Neural crest cell (in vitro differentiated cells): ENCODE measurements at places on chromosomes 3 and 15. TPM values are rescaled to one million over a fixed set of nuclear protein-coding genes. Genes with fewer than 3 reads are reported as not detected.

Gene RBM15B
- 78.8 and 79.4 TPM in 2 replicates for total RNA-seq

Gene CCR1
- total RNA-seq: 0.12 TPM in 1 of 2 replicates, not detected in the other

Gene TM4SF18
- total RNA-seq: not detected in 2 replicates

Gene SRGAP3
- 58.4 and 60.5 TPM in 2 replicates for total RNA-seq

Gene CLCN2
- total RNA-seq: 23.6 and 27.8 TPM in 2 replicates

Gene RETNLB
- total RNA-seq: not detected in 2 replicates

Gene SLC28A2
- not detected in 2 replicates for total RNA-seq

Gene SAMMSON
- not detected in 2 replicates for total RNA-seq

Gene XYLB
- total RNA-seq: 10.1 and 12.0 TPM in 2 replicates

DNA sequence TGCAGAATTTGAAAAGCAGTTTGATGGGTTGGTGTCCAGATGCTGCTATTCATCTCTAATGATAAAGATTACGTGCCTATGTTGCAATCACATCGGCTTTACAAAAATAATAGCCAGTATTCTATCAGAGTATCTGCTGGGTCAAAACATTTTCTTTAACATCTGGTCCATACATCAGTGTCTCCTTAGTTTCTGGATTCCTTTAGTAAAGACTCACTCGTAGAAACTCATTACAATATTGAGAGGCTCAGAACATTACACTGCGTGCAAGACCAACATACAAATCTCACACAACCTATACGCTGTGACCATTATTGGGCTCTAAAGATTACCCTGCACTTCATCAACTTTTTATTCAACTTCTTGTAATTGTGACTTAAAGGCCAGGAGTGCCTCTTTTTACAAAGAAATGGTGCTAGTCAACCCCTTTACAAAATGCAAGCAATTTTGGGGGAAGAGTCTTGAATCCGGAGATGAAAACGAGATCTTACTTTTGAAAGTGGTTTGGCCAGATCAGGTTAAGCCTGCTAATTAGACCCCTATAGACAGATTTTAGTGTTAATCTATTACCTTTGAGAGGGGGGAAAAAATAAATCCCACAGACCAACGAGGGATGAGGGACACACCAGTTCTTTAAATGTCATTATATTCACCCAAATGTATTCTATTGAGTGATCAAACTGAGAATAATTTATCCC, 2.9 kb downstream of the TRA2B start:
- DNase-seq: no peak

DNA sequence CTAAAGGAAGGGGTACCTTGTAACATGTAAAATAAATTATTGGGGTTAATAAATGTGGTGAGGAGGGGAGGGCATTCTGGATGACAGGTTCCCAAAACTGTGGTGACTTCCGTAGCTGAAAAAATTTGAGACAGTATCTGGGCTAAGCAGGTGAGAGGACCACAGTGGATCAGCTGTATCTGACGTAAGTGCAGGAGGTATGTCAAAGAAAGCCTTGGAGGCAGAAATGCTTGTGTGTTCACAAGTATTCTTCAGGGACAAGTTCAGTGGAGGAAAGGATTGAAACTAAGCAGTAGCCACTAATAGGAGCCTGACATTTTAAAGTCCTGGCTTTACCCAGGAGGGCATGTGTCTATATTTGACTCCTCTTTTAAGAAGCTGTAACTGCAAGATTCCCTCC, 52.0 kb downstream of the CD86 start:
- DNase-seq: no peak

- DNase-seq: no peak
Observed at GRCh38 chr3:134054231-134054630, 24.5 kb upstream of the SLCO2A1 start.

DNA sequence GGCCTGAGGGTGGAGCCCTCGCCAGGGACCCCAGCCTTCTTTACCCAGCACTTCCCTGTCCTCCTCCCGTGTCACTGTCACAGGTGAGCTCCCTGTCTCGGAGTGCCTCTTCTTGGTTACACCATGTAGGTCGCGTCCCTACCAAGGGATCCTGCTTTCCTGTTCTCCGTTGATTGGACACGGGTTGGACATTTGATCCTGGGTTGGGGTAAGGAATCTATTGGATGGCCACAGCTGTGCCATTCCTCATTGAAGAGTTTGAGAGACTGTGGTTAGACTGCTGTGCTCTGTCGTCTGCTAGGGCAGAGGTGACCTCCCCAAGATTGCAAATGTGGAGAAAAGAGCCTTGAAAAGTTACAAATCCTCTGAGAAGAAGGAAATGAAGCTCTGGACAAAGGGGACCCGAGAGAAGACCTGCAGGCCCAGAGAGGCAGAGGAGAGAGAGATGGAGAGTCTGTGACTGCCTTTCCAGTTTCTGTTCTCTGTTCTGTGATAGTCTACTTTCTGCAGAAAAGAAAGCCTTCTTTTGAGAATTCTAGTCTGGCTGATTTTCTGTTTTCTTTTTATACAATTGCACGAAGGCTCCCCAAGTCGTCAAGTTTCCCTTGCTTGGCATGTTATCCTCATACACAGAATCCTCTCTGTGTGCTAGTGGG, 325.7 kb upstream of the RGMA start:
- DNase-seq: no peak

DNA sequence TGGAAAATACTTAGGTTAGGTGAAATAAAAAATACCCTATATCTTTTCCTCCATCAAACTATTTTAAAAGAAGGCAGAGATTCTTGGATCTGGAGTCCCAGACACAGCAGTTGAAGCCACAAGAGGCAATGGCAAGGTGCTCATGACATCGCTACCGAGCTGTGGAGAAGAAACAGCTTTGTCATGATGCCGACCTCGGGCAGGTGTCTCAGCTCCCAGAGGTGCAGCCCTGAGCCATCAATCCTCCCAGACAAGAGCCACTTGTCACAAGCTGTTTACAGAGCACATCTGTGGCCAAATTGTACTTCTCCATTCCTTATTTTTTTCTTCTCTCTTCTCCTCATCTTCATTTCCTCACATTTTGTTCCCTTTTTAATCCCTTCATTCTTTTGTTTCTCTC, 50.8 kb downstream of the GPR176 start:
- DNase-seq: no peak

- DNase-seq: no peak
Observed at GRCh38 chr15:96035091-96035490, 295.4 kb upstream of the NR2F2 start.

DNA sequence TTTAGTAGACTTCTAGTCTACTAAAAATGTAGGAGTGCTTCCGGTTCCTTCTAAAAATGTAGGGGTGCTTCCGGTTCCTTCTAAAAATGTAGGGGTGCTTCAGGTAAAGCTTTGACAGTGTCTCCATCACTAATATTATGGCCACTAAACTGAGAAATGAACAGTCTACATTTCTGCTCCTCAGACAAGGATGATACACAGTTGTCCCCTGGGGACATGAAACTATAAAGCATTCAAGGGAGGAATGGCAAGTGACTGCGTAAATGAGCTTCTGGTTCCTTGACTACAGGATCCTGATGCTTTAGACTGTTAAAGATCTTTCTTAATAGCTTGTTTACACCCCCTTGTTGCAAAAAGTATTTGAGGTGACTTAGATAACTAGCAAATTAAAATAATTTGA, 53.9 kb upstream of the SLC9A9 start:
- DNase-seq: no peak

GRCh38 chr3:107542665-107543064, 19.9 kb downstream of the BBX start:
- no peak for DNase-seq

- DNase-seq: no peak
Observed at GRCh38 chr3:185693985-185694653, 108.0 kb downstream of the SENP2 start.

- DNase-seq: no peak
Observed at GRCh38 chr3:186680869-186681268, 15.1 kb downstream of the HRG start.

DNA sequence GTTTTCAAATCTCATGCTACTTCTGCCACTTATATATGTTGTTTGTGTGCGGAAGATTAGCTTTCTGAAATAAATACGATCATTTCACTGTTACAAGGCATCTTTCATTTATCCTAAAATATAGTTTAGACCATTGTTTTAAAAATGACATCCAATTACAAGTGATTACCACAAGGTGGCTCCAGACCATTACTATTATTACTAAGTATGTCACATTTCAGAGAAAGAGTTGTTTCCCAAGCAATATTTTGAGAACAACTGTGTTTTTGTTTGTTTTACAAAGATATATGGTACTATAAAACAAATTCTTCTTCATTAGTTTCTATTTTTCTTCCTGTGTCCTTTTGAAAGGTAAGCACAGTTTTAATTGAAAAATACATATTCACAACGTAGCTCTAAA, 136.0 kb upstream of the RAP2B start:
- DNase-seq: no peak

- no peak for DNase-seq
Observed at GRCh38 chr15:60528530-60528929, 49.6 kb upstream of the ICE2 start.

DNA sequence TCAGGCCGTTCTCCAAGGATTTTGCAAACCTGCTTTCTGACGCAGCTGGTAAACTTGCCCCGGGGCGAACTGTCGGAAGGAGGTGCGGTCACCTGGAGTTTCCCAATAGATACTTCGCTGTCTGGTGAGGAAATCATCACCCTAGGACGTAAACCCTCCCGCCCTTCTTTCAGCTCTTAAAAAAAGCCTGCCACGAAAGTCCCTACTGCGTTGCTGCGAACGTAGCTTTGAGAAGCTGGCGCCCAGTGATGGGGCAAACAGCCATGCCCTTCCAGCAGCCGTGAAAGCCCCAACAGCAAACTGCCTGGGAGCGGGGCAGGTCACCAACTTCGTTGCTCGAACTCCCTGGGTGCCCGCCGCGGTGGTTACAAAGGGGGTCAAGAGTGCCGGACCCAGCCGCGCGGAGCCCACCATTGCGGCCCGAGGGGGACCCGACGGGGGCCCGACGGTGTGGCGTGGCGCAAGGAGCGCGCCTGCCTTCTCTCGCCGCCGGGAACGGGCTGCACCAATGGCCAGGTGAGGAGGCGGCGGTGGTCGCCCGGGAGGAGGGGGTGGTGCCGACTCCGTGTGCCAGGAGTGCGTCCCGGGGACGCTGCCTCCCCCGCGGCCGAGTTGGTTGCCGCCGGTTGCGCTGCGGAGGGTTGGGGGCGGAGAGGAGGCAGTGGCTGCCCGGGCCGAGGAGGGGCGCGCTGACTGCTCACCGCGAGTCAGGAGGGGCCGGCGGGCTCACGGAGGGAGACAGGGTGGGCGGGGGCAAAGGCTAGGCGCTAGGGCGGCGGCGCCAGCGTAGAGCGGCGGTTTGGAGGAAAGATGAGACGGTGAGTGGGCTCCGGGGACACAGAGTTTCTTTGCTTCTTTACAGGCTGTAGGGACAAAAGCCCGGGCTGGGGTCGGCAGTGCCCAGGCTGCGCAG, at the start of gene PHLDB2:
TSS of gene PHLDB2 (plus strand) at position 205 of the 913 bp plus-strand sequence. CDS start 24,813 bp downstream, outside the sequence.
- DNase-seq: peak; percentile 83

DNA sequence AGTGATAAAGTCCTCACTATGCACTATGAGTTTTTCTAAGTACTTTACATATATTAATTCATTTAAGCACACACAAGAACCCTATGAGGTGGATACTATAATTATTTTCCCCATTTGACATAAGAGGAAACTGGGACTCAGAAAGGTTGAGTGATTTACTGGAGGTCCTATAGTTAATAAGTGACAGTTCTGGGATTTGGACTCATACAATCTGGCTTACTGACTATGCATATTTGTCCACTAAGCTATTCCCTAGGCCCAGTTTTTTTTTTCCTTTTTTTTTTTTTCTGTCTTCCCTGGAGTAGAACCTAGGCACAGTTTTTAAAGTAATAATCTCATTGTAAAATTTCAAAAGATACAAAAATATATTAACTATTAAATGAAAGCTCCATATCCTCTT, 6.3 kb upstream of the RTP2 start:
- DNase-seq: no peak

DNA sequence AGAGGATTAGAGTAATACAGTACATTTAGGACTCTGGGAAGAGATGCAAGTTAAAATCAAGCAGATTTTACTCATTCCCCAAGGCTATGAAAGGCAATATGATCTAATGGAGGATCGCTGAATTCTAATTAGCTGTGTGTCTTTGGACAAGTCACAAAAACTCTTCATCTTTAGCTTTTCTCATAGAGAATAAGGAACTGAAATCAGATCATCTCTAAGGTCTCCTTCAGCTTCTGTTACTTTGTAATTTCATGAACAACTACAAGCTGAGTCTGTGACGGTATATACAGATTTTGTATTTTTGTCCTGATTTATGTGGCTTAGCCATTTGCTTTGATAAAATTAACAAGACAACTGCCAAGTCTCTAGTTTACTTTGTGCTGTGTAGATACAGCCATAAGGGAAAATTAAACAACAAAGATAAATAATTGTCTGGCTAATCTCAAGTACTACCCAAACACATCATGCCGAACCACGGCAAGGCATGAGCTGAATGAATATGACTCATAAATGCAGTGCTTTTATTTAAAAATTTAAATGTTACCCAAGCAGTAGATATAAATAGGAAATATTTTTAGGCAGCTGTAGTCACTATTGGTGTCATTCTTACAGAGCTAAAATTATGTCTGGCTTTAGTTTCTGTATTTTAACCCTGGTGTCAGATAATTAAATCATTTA, 81.5 kb downstream of the GAP43 start:
- no peak for DNase-seq
